ENCODE measurements at places on chromosomes 2 and 18. TPM values are rescaled to one million over a fixed set of nuclear protein-coding genes. Genes with fewer than 3 reads are reported as not detected.

The ANKRD36B gene
- 31.3 TPM for total RNA-seq

The ITGB1BP1 gene
- 111 TPM for total RNA-seq

The GRB14 gene
- not detected for total RNA-seq

The SERPINB10 gene
- not detected for total RNA-seq

The VSNL1 gene
- total RNA-seq, result not detected

The ABHD1 gene
- 0.50 TPM for total RNA-seq

The UGT1A3 gene
- not detected for total RNA-seq

The CHST9 gene
- not detected for total RNA-seq

The NMUR1 gene
- 0.09 TPM for total RNA-seq

The CHAC2 gene
- total RNA-seq, result 20.4 TPM

The NUP35 gene
- 25.1 TPM for total RNA-seq

The CHRNA1 gene
- total RNA-seq, result not detected

The RMDN2 gene
- total RNA-seq, result 1.4 TPM

The CCDC150 gene
- 13.8 TPM for total RNA-seq

The OTOS gene
- total RNA-seq, result not detected

The RELCH gene
- total RNA-seq, result 18.4 TPM

The NAT8 gene
- not detected for total RNA-seq

The PTPRN gene
- total RNA-seq, result 1.1 TPM

The ZNF638 gene
- 86.0 TPM for total RNA-seq

The MERTK gene
- 0.70 TPM for total RNA-seq

The HRH4 gene
- not detected for total RNA-seq

The TACR1 gene
- total RNA-seq, result not detected

The GALR1 gene
- total RNA-seq, result not detected

The ALPG gene
- not detected for total RNA-seq

The AMER3 gene
- total RNA-seq, result not detected

The VWA3B gene
- not detected for total RNA-seq

The PRKAG3 gene
- not detected for total RNA-seq

The CETN1 gene
- not detected for total RNA-seq

The ALLC gene
- not detected for total RNA-seq

The FABP1 gene
- not detected for total RNA-seq

The DLX2 gene
- not detected for total RNA-seq

The FBXO15 gene
- 2.1 TPM for total RNA-seq

The HAUS1 gene
- total RNA-seq, result 61.0 TPM

The CCDC68 gene
- total RNA-seq, result not detected

The PLCL1 gene
- total RNA-seq, result 0.69 TPM

The ZNF396 gene
- 0.38 TPM for total RNA-seq

The MROH2A gene
- not detected for total RNA-seq

The CD8B gene
- total RNA-seq, result 321 TPM

The GATA6 gene
- total RNA-seq, result not detected

The ACAA2 gene
- 84.6 TPM for total RNA-seq

The KCTD1 gene
- total RNA-seq, result 3.4 TPM

The KCNIP3 gene
- not detected for total RNA-seq

The EPB41L3 gene
- 0.31 TPM for total RNA-seq

The CRYGD gene
- not detected for total RNA-seq

The CFAP65 gene
- total RNA-seq, result not detected

The FBXO36 gene
- 1.6 TPM for total RNA-seq

The ANKAR gene
- 3.6 TPM for total RNA-seq

The NEB gene
- 0.34 TPM for total RNA-seq

The OXER1 gene
- 0.40 TPM for total RNA-seq
